ENCODE measurements at places on chromosomes 5 and 9. TPM values are rescaled to one million over a fixed set of nuclear protein-coding genes. Genes with fewer than 3 reads are reported as not detected.

DNA sequence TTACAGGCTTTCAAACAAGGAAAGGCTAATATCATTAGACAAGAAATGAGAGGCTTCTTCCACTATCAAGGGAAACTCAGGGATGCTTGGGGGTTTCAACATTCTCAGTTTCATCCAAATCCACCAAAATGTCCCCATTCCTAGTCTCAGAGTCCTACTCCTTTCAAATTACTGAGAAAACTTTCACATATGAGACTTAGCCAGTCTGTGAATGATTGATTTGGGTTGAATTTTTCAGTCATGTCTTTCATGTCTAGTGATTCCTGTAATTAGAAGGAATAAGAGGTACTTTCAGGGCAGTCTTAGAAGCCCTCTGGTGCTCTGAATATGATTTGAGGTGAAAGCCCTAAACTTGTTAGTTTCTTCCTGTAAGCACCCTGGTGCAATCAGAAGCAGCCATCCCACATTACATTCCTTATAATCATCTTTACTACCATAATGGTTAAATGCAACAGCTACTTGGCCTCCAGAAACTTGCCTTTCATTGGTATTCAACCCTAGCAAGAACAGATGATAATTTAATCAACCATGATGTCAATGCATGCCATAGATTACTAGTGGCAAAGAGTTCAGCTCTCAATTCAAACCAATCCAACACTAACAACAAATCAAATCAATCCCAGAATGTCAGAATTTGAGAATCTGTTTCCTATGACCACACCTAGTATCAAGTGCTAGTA is 50.7 kb upstream of the RIC1 start:
- H3K4me3 ChIP-seq: no peak overlapping the region
- H3K36me3 ChIP-seq: no peaks in the 10 kb centered on the region
- no peaks in the 10 kb centered on the region for H3K27me3 ChIP-seq
- no peak overlapping the region for H3K27ac ChIP-seq
- H3K4me1 ChIP-seq: no peaks in the 10 kb centered on the region

GRCh38 chr9:84937180-84937579 is 267.7 kb downstream of the NTRK2 start:
- peak; percentile 88 for DNase-seq
- no peaks in the 10 kb centered on the region for H3K36me3 ChIP-seq
- H3K4me3 ChIP-seq: no peak overlapping the region
- no peaks in the 10 kb centered on the region for H3K27me3 ChIP-seq
- no peak overlapping the region for H3K27ac ChIP-seq
- H3K4me1 ChIP-seq: peaks cover 21% of the 10 kb centered on the region

- no peak overlapping the region for H3K4me3 ChIP-seq
- H3K27me3 ChIP-seq: no peaks in the 10 kb centered on the region
- no peaks in the 10 kb centered on the region for H3K4me1 ChIP-seq
- DNase-seq: no peak
- no peak overlapping the region for H3K27ac ChIP-seq
These were observed 69.7 kb upstream of the DAPK1 start for GRCh38 chr9:87427851-87428506.

The AJM1 gene
- not detected for total RNA-seq

GRCh38 chr9:76534026-76534425 is 75.0 kb downstream of the GCNT1 start:
- H3K4me3 ChIP-seq: no peak overlapping the region
- H3K36me3 ChIP-seq: no peaks in the 10 kb centered on the region
- DNase-seq: no peak
- peaks cover 4% of the 10 kb centered on the region for H3K4me1 ChIP-seq

GRCh38 chr5:66880401-66880800 is 284.2 kb downstream of the MAST4 start:
- no peaks in the 10 kb centered on the region for H3K36me3 ChIP-seq
- no peak for DNase-seq
- no peaks in the 10 kb centered on the region for H3K27me3 ChIP-seq
- no peak overlapping the region for H3K27ac ChIP-seq
- peaks cover 6% of the 10 kb centered on the region for H3K4me1 ChIP-seq

DNA sequence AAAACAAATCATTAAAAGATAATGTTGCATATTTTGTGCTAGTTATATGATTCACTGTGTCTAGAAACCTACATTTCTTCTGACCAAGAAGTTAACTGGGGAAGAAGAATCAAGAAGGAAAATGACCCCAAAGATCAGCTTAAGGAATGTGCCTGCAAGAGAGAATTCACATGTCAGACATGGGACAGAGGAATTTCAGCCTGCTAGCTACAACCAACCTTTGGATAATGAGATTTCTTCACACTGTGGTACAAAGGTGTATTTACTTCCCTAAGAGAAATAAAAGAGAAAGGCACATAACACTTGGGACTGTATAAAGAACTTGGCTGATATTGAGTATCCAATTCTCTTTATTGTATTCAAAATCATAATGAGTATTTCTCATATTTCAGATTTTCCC is 39.6 kb upstream of the ELL2 start:
- H3K4me1 ChIP-seq: no peaks in the 10 kb centered on the region
- no peaks in the 10 kb centered on the region for H3K36me3 ChIP-seq
- H3K27me3 ChIP-seq: no peaks in the 10 kb centered on the region
- no peak overlapping the region for H3K4me3 ChIP-seq

DNA sequence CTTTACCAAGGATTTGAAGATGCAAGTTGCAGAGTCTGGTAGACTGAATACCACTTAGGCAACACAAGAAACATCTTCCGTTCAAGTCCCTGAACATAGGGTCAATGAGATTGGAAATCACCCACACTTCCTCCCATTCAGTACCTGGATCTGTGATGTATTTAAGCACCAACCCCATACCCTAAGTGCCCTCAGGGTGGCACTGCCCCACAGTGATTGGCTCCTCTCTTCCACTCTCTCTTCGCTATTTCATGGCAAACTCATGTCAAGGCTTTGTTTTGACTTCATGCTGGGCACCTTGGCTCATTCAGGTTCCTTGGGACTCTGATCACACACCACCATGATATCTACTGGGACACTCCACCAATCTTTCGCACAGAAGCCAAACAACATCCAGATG is 53.7 kb downstream of the GGTA1 start:
- no peak for DNase-seq
- peaks cover 4% of the 10 kb centered on the region for H3K27me3 ChIP-seq
- peaks cover 11% of the 10 kb centered on the region for H3K4me1 ChIP-seq
- H3K36me3 ChIP-seq: no peaks in the 10 kb centered on the region
- no peak overlapping the region for H3K27ac ChIP-seq

DNA sequence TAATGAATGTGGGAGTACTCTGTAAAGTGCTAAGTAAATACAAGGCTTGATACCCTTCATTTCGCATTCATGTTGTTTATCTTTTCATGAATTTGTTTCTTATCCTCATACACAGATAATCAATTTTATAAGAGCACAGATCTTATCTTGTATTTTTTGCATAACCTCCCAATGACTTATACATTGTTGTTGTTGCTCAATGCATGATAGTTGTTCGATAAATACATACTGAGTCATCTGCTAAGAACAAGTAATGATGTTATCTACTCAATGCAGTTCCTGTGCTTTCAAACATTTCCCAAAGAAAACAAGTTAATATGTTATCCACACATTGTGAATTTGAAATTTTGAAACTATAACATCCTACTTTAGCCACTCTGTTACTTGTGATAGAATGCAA is 60.7 kb downstream of the TAF11L14 start:
- DNase-seq: no peak
- H3K4me3 ChIP-seq: no peak overlapping the region
- no peak overlapping the region for H3K27ac ChIP-seq
- no peaks in the 10 kb centered on the region for H3K4me1 ChIP-seq

- H3K4me1 ChIP-seq: no peaks in the 10 kb centered on the region
- no peak overlapping the region for H3K27ac ChIP-seq
- H3K27me3 ChIP-seq: peaks cover 16% of the 10 kb centered on the region
- H3K4me3 ChIP-seq: no peak overlapping the region
These were observed 24.4 kb downstream of the SLC6A18 start for GRCh38 chr5:1249366-1250280.

The ANKRD31 gene
- 0.74 TPM for total RNA-seq

DNA sequence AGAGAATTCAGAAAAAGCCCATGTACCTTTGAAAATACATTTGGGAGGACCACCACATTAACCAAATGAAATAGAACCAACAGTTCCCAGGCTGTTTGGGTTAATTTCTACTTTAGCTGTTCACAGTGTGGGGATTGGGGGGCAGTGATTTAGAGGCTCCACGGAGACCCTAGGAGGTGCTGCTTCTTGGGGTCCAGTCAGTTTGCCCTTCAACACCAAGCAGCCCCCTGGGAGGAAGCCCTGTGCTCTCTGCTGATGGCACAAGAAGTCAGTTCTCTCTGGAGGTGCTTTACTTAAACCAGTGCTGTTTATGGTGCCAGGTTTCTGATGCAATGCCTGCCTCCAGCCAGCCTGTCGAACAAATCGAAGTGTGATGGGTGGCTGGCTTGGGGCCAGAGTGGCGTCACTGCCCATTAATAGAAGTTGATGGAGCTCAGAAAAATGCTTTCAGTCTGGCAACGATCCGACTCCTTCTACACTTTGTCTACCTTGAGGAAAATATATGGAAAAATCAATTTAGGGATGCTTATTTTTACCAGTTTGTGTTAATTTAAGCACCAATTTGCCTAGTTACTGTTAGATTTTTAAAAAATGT is 134.0 kb downstream of the SNX18 start:
- no peak overlapping the region for H3K4me3 ChIP-seq
- H3K36me3 ChIP-seq: no peaks in the 10 kb centered on the region
- peaks cover 5% of the 10 kb centered on the region for H3K4me1 ChIP-seq
- no peak for DNase-seq
- H3K27ac ChIP-seq: no peak overlapping the region
- no peaks in the 10 kb centered on the region for H3K27me3 ChIP-seq

The HMCN2 gene
- total RNA-seq: 0.15 TPM

GRCh38 chr9:124790301-124790700 is 13.4 kb downstream of the OLFML2A start:
- DNase-seq: no peak
- H3K36me3 ChIP-seq: no peaks in the 10 kb centered on the region
- H3K4me3 ChIP-seq: no peak overlapping the region
- H3K4me1 ChIP-seq: peaks cover 7% of the 10 kb centered on the region
- no peaks in the 10 kb centered on the region for H3K27me3 ChIP-seq

The ENHO gene
- 21.3 TPM for total RNA-seq

DNA sequence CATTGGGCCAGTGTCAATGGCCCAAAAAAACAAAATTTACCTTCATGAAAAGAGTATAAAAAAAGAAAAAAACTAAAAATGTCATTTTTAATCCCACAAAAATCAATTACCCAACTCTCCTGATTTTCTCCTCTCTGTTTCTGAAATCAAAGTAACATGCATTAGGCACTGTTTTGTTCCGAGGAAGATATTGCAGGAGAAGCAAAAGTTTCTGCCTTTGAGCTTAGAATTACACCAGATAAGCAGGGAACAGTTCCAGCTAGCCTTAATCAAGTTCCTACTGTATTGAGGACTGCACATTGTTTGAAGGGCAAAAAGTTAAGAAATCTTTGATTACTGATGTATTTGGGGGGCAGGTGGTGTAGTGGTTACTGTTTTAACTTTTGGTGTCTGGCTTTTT is 1.1 kb upstream of the PRKAA1 start:
- H3K27ac ChIP-seq: no peak overlapping the region
- H3K4me1 ChIP-seq: peaks cover 17% of the 10 kb centered on the region
- DNase-seq: no peak

DNA sequence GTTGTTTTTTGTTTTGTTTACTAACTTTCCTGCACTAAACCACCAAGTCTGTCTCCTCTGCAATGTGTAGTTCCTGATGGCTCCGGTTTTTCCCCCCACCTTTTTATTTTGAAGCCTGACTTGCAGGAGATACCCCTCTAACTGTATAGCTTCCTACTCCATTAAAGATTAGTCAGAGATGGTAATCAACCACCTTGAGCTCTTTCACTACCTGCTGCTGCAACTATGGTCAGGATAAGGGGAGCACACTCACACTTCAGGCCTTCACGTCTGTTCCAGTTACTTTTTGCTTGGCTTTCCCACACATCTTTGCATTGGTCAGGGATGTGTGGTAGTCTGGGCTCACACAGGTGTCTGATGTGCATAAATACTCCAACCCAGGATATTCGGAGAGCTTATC is 63.4 kb downstream of the NR6A1 start:
- no peaks in the 10 kb centered on the region for H3K4me1 ChIP-seq
- no peak overlapping the region for H3K4me3 ChIP-seq
- no peak for DNase-seq
- no peaks in the 10 kb centered on the region for H3K36me3 ChIP-seq
- no peaks in the 10 kb centered on the region for H3K27me3 ChIP-seq
